Body of pancreas (tissue), 4 donors: ENCODE measurements at places on chromosomes 7 and 10.
A peak's percentile ranks its signal among the peaks of the same experiment; 100 is the strongest.

DNA sequence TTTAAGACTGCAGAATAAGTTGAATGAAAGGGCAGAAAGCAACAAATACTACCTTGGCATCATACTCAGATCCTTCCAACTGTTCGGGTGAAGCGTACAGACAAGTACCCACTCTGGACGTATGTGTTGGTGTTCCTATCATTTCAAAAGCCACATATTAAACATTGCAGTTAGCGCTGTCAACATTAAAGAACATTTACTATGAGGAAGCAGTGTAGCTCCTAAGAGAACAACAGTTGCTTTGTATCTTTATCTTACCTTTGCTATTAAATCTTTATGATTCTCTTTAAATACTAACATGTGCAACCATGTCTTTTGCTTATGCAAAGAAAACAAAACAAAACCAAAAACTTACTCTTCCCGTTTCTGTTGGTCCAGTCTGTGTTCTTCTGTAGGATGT lies 2.6 kb upstream of the ANKRD61 start:
- no peak overlapping the region for H3K27ac ChIP-seq
- no peaks in the 10 kb centered on the region for H3K27me3 ChIP-seq
- H3K36me3 ChIP-seq, result peaks cover 31% of the 10 kb centered on the region
- DNase-seq, result no peak
- no peak overlapping the region for H3K4me3 ChIP-seq

DNA sequence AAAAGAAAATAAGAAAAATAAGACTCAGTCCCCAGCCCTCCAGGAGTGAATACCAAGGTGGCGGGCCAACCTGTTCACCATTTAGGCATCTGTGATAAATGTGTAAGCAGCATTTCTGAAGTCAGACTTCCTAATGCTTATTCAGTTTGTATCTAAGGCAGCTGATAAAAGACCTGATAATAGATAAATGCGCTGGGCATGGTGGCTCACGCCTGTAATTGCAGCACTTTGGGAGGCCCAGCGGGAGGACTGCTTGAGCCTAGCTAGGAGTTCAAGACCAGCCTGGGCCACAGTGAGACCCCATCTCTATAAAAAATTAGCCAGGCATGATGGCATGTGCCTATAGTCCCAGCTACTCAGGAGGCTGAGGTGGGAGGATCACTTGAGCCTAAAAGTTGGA lies 103.6 kb downstream of the SPDYE5 start:
- H3K36me3 ChIP-seq, result no peaks in the 10 kb centered on the region
- no peaks in the 10 kb centered on the region for H3K27me3 ChIP-seq
- H3K27ac ChIP-seq, result no peak overlapping the region
- H3K4me1 ChIP-seq, result peaks cover 4% of the 10 kb centered on the region

DNA sequence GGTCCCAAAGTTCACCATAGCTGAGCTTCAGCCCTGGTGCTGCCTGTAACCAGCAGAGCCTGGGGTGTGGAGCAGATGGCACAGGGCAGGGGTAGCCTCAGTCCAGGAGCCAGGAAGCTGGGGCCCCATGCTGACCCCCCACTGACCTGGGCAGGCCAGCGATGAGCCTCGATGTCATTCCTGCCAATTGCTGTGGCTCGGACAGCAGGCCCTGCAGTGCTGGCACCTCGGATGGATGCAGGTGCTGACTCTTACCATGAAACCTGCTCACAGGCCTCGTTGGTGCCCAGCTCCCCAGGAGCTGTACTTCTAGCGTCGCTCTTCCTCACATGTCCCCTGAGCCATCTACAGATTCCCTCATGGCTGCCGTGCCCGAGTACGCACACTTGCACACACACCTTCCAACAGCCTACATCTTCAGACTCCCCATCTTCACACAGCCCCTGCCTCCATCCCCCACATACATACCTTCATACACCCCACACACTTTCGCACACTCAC lies 46.8 kb upstream of the PCBD1 start:
- no peaks in the 10 kb centered on the region for H3K4me1 ChIP-seq
- H3K4me3 ChIP-seq, result no peak overlapping the region
- H3K36me3 ChIP-seq, result no peaks in the 10 kb centered on the region
- no peaks in the 10 kb centered on the region for H3K27me3 ChIP-seq

GRCh38 chr7:74061840-74062539 lies 21.6 kb upstream of the LIMK1 start:
- no peaks in the 10 kb centered on the region for H3K27me3 ChIP-seq
- peak overlapping the region; percentile 96 for H3K27ac ChIP-seq
- H3K4me1 ChIP-seq, result peaks cover 47% of the 10 kb centered on the region
- H3K36me3 ChIP-seq, result no peaks in the 10 kb centered on the region
- no peak overlapping the region for H3K4me3 ChIP-seq
